Right kidney (tissue), 9 donors: ENCODE measurements at places on chromosomes 1 and 21.

DNA sequence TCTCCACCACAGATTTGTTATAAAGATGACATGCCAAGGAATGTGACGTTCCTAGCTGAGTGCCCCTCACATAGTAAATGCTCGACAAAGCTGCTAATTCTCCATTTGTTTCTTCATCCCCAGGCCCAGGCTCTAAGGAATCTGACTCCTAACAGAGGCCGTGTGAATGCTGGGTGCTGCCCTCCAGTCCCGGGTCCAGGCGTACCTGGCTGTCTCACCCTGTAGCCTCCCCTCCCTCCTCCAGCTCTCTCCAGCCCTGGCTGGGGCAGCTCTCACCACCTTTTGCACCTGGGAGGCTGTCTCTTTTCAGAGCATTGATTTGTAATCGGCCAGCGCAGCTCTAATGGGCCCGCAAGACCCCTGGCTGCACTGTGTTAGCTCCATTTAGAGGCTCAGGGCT, 11.2 kb upstream of the KLHDC7A start:
- DNase-seq, result no peak

- no peak for DNase-seq
Observed at GRCh38 chr1:236336084-236336483, 54.3 kb upstream of the ERO1B start.

GRCh38 chr1:81391125-81391828, 409.5 kb upstream of the ADGRL2 start:
- no peak for DNase-seq

GRCh38 chr1:206049293-206049692, 3.7 kb upstream of the RHEX start:
- DNase-seq, result no peak

DNA sequence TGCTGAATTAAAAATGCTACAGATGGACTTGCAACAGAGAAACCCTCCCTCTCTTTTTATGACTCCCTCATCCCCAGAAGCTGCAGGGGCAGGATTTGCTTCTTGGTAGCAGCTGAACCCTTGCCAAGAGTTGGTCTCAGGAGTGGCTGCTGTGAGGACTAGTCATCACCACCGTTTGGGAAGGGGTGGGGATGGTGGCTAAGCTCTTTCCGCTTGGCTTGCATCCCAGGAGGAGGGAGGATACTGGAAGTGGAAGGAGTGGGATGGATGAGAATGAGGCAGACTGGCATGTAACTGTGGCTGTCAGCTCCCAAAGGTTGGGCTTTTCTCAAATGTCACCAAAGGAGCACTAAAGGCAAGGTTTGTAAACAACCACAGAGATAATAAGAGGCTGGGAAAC, 50.8 kb upstream of the COL24A1 start:
- no peak for DNase-seq

GRCh38 chr1:38848071-38848470, 11.5 kb downstream of the RRAGC start:
- no peak for DNase-seq

DNA sequence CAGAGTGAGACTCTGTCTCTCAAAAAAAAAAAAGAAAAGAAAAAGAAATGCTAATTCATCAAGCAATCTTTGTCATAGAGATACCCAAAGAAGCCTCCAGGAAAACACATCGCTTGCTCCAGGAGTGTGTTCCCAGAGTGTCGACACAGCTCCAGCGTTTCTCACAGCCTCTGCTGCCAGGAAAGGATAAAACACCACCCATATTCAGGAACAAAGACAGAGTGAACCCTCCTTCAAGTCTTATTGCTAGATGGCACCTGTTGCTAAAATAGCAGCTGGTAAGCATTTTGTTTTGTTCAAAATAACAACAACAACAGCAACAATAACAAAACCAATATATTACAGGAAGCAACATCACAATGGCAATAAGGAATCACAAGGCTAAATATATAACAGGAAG, 3.1 kb downstream of the ILDR2 start:
- no peak for DNase-seq

GRCh38 chr1:5253036-5253435, 598.6 kb downstream of the AJAP1 start:
- no peak for DNase-seq

- no peak for DNase-seq
Observed at GRCh38 chr1:64357422-64357821, 112.5 kb upstream of the CACHD1 start.

- DNase-seq, result no peak
Observed at GRCh38 chr1:94160811-94161210, 39.9 kb upstream of the ABCA4 start.

- DNase-seq, result peak; percentile 22
Observed at GRCh38 chr21:45029948-45030681, 44.3 kb upstream of the ADARB1 start.

DNA sequence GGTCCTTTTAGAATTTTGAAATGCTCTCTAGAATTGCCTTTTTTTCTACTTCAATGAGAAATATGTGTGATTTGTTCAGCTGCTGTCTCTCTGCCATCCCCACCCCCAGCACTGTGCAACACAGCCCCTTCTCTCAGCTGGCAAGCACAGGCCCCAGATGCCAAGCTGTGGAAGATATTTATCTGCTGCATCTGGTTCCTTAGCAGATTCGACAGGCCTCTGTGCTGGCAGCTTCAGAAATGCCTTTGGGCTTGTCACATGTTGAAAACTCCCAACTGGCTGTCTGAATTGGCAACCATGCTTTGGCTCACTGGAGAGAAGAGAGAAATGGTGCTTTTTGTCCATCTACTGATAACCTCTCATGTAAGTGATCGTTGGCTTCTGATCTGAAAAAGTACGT, 206.7 kb upstream of the C1orf87 start:
- DNase-seq, result no peak

- DNase-seq, result no peak
Observed at GRCh38 chr1:28751315-28752060, 14.7 kb downstream of the YTHDF2 start.

DNA sequence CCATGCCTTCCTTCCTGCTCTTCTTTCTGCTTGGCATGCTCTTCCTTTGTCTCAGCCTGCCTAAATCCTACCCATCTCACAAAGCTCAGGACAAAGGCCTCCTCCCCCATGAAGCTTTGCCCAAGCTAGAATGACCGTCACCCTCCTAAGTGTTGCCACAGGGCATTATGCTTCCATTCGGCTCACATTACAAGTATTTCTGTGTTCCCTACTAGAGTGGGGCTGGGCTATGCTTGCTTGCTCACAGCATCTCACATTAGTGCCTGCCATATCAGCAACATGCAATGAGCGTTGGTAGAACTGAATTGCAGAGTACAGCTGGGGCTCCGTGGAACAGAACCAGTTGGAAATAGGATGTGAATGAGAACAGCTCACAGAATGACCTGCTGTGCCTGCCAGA, 82.8 kb downstream of the CD58 start:
- DNase-seq, result no peak

DNA sequence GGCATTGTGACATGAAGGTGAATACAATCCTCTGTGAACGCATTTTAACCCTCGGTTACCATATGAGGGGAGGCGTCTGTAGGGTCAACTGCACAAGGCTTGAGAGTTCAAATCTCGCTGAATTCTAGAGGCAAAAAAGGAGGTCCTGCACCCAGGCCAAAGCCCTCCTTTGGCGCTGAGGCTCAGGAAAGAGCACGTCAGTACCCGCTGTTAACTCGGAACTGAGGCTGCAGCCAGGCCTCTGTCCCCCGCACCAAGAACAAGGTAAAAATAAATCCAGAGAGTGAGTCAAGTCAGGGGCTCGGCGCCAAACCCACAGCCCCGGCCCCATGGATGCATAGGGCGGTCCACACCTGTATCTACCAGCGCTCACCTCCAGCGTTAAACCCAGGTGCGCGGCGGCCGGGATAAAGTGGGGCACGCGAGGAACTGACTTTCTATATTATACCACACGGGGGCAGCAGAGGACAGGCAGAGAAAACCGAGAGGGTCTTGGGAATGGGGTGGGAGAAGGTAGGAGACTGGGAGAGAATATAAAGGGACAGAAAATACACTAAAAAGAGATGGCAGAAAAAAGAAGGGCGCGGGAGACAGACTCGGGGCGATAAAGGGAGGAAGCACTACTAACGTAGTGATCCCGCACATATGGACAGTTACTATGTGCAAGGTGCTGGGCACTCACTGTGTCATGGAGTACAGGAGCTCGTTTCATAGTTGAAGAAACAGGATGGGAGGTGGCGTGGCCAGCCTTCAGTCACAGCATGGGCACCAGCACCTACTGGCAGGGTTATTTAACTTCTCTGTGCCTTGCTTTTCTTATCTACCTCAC, 54.9 kb downstream of the DMRTA2 start:
- peak; percentile 59 for DNase-seq

- no peak for DNase-seq
Observed at GRCh38 chr1:212595787-212596714, 12.5 kb upstream of the ATF3 start.

GRCh38 chr21:42580076-42580792, 66.6 kb downstream of the SLC37A1 start:
- no peak for DNase-seq

GRCh38 chr1:99544328-99544727, 101.6 kb upstream of the PALMD start:
- no peak for DNase-seq

GRCh38 chr1:201739492-201740085, 89.4 kb upstream of the IPO9 start:
- DNase-seq, result peak; percentile 80

GRCh38 chr1:70948396-70949017, 99.1 kb downstream of the PTGER3 start:
- no peak for DNase-seq

GRCh38 chr1:180211860-180212229, 18.2 kb upstream of the LHX4 start:
- DNase-seq, result no peak

- no peak for DNase-seq
Observed at GRCh38 chr1:62307446-62307845, 11.8 kb downstream of the KANK4 start.

DNA sequence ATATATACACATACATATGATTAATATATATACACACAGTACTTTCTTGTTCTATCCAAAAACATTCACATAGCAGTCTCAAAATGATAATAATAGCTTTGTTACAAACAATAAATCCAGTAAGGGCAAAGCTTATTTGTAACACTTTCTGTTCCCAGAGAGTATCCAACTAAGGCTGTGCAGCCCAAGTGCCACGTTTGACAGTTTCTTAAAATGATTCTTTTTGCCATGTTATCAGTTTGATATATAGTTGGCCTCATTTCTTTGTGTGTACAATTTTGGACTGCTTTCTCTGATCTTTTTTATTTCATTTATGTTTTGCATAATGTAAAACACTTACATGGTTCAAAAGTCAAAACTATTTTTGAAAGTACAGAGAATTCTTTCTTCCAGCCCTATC, 11.8 kb downstream of the KCNE1 start:
- DNase-seq, result no peak

GRCh38 chr1:168795681-168796080, 66.7 kb upstream of the DPT start:
- DNase-seq, result no peak
